ENCODE measurements at places on chromosomes 2 and 18.

DNA sequence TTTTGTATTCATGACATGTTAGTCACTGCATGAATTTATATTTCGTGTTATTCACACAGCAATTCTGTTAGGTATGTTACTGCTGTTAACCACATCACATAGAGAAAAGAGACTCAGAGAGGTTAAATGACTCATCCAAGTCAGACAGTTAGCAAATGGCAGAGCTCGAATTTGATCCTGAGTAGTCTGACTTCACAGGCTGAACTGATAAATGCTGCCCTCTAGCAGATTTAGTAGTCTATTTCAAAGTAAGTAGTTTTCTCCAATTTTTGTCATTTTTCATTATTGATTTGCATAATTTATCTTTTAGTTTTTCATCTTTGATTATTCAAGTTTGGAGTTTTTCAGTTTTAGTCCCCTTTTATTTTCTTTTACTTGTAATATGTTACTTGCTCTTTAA, 58.3 kb downstream of the WDR7 start:
- DNase-seq, result peak; percentile 18

DNA sequence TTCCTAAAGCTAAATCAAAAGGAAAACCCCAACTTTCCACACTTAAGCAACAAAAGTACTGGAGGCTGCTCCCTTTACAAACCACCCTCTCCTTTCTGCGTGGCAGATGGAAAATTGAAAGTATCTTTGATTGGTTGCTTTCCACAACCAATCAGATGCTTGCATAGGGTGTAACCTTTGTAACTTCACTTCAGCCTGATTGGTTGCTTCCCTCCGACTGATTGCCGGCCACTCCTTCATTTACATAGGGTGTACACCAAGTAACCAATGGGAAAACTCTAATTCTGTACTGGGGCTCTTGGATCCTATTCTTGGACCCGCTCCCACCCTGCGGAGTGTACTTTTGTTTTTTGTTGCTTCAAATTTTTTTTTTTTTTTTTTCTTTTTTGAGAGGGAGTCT, 297.7 kb downstream of the NCKAP5 start:
- DNase-seq, result no peak

- DNase-seq, result no peak
Observed at GRCh38 chr2:203280428-203281064, 41.7 kb downstream of the CYP20A1 start.

DNA sequence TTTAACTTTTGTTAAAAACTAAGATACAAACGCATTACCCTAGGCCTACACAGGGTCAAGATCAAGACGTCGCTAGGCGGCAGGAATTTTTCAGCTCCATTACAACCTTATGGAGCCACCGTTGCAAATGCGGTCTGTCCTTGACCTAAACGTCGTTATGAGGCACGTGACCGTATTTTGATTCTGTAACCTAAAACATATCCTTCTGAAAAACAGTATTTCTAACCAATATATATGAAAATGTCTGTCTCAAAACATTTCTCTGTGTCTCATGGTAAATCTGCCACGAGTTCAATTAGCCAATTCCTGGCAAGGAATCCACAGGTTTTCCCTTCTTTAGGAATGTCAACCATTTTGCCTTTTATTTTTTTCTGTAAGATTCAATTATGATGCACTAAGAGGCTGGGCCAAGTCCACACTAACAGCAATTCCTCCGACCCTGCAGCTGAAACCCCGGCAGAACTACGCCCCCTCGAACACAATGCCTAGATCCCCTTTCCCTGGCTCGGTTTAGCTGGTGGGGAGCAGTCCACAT, 1.7 kb downstream of the RTN4 start:
- peak; percentile 21 for DNase-seq

GRCh38 chr2:30663321-30663720, 143.9 kb downstream of the CAPN13 start:
- no peak for DNase-seq

- no peak for DNase-seq
Observed at GRCh38 chr2:131801210-131801744, 273.6 kb downstream of the CCDC74A start.

- no peak for DNase-seq
Observed at GRCh38 chr18:76406791-76407190, 88.3 kb downstream of the ZNF516 start.

- no peak for DNase-seq
Observed at GRCh38 chr2:120360307-120360855, 14.4 kb downstream of the INHBB start.

DNA sequence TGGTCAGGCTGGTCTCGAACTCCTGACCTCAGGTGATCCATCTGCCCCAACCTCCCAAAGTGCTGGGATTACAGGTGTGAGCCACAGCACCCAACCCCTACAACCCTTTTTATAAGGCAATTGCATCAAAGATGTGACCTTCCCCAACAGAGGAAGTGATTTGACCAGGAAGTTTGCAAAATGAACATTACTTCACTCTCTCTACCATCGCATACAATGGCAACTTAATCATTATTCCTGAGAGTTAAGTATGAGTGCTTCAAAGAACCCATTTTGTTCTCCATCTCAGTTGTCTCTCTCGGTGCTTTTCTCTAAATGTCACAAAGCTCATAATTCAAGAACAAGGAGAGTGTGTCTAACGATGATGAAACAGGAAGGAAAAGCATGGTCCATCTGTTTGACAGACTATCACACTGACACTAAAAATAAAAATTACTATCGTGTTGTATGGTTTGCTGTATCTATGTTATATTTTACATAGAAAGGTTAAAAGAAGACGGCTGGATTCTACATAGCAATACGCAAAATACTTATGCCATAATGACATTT, 18.1 kb upstream of the CREG2 start:
- no peak for DNase-seq

GRCh38 chr2:43556256-43556655, 39.6 kb downstream of the THADA start:
- DNase-seq, result no peak

DNA sequence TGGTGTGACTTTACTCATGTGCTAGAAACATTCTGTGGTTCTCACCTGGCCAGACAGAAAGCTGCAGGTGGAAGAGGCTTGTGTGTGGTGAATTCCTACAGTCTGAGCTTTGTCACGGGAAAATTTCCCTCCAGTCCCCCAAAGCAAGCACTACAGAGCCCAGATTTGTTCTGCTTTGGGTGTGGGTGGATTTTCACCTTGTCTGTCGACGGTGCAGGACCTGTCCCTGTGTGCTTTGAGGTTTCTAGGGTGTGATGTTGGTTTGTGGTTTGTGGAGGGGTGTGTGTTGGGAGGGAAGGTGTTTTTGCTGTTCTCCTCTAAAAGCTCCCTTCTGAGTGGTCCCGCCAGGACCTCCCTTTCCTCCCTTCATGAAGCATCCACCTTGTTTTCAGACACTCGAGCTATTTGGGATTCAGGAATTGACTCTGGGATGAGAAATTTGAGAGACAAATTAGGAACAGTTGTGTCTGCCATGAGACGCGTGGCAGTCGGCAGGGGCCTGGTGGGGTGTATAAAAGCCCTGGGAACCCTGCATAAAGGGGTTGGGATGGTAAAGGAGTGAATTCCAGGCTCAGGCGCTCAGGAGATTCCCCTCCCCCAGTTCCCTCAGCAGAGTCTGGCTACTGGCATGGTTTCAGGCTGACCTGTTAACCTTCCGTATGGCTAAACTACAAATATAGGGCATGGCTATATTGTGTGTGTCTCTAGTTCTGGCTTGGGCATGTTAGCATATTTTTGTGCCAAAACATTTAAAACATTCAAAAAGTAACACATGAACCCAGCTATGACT, 65.5 kb downstream of the DGKD start:
- no peak for DNase-seq

DNA sequence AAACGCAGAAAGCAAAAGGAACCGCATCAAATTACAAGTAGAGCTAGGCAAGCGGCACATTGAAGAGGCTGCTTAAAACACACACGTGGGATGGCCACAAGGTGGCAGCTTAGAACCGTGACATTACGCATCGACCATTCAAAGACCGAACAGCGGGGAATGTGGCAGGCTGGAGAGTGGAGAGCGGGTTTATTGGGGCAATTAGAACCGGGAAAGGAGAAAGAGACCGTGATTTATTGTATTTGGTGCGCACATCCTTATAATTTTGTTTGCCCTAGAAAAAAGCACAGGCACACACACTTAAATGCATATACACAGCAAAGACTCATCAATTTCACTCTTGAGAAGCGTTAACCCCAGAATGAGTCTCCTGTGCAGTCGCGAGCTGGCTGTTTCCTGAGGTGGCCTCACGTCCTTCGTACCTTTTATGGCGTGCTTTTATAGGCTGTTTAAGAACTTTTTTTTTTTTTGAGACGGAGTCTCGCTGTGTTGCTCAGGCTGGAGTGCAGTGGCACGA, 31.7 kb upstream of the MEP1B start:
- DNase-seq, result peak; percentile 68

GRCh38 chr2:26169681-26170414, 3.0 kb upstream of the GAREM2 start:
- DNase-seq, result no peak

- DNase-seq, result no peak
Observed at GRCh38 chr18:48031641-48032040, 101.2 kb upstream of the SMAD2 start.

- DNase-seq, result no peak
Observed at GRCh38 chr2:28263690-28264089, 129.0 kb upstream of the FOSL2 start.

- DNase-seq, result no peak
Observed at GRCh38 chr2:109322641-109323040, 193.6 kb downstream of the SH3RF3 start.

DNA sequence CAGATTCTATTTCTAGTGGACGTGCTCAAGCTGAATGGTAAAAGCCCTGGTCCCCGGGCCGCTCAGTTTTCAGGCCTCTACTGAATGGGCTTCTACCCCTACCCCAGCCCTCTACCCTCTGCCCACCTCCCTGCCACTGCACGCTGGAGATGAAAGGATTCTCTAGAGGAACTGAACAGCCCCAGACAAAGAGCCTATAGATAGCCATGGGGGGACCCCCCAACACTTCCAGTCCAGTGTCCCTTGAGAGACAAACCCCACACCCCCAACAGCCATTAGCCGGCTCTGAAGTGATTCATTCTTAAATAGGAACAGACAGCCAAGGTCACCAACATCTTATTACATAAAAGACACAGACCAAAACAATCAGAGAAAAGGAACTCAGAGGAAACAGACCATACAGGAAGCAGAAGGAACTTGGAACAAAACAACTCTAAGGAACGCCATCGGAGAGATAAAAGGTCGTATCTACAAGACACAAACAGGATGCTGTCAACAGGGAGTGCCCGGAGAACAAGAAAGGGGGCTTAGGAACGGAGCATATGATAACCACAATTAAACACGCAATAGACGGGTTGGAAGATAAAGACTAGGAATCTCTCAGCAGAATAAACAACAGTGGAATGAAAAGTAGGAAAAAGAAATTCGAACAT, 23.5 kb downstream of the TMEM37 start:
- no peak for DNase-seq

DNA sequence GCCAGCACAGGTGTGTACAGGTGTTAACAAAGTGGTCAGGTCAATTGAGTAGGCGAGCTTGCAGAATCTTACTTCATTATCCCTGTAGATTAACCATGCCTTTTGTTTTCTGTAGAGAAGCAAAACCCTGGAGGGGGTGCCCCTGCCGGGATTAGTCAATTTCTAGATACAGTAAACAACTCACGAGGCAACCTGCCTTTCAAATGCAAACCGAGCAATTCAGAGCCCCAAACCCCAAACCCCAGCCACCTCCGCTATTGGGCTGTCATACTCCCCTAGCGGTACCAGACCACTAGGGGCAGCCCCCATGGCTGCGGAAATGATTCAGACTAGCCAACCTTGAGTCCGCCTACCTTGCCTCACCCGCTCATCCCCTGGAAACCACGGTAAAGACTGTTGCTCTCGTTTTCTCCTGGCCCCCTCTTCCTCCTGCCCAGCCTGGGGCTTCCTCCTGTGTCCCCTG, 61.4 kb upstream of the KIF5C start:
- DNase-seq, result no peak

GRCh38 chr2:105610576-105611332, 134.0 kb upstream of the NCK2 start:
- no peak for DNase-seq

DNA sequence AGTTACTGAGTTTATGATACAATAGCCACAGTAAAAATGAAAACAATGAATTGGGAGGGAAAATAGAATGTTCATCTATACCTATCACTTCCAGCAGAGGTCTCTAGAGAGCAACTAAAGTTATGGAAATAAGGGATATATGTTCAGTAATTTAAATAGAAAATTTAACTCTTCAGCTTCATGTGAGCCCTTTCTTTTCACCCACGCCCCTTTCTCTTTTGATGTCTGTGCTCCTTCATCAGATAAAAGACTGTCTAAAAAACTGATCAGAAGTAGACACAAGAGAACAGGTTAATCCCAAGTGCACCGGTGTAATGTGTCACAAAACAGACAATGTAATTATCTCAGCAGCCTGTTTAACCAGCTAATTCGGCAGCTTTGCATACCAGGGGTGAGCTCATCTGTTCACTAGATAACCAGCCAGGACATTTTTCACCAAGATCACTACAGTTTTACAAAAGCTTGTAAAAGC, 238.5 kb upstream of the ERBB4 start:
- no peak for DNase-seq

DNA sequence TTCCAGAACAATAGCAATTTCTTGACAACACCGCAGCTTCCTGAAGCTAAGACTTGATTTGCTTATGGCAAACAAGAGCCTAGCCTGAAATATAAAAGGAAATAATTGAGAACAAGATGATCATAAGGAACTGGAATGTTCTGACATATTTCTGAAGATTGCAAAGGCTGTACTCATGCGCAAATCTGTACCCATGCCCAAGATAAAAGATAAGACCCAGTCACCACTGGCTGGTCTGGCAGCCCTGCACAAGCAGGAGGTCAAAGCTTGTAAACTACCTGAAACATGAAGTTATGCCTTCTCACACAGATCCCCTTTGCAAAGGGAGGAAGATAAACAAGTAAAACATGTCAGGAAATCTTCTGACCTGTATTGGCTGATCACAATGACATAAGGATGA, 160.8 kb upstream of the GYPC start:
- DNase-seq, result no peak

DNA sequence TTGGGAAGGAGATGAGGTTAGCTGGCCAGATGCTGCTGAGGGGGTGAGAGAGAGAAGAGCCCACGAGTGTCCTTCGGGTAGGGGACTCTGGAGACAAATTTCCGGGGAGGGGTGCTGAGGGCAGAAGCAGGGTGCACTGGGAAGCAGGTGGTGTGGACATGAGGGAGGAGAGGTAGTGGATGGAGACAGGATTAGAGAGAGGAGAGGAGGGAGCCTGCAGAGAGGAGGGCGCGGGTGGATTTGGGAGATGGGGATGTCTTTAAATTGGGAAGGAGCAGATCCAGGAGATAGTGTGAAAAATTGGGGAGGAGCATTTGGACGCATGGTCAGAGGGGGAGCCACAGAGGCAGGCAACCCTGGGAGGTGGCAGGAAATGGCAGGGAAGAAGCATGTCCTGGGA, 154.7 kb downstream of the DYSF start:
- no peak for DNase-seq

GRCh38 chr18:24212939-24213338, 74.1 kb downstream of the CABYR start:
- no peak for DNase-seq

- DNase-seq, result no peak
Observed at GRCh38 chr2:206452242-206452641, 8.9 kb downstream of the ADAM23 start.

- no peak for DNase-seq
Observed at GRCh38 chr2:63842149-63843061, 709 bp downstream of the UGP2 start.

All from frontal cortex (tissue), 4 donors.